Heart left ventricle (tissue), 16 donors: ENCODE measurements at places on chromosomes 1 and 21.
A peak's percentile ranks its signal among the peaks of the same experiment; 100 is the strongest.

DNA sequence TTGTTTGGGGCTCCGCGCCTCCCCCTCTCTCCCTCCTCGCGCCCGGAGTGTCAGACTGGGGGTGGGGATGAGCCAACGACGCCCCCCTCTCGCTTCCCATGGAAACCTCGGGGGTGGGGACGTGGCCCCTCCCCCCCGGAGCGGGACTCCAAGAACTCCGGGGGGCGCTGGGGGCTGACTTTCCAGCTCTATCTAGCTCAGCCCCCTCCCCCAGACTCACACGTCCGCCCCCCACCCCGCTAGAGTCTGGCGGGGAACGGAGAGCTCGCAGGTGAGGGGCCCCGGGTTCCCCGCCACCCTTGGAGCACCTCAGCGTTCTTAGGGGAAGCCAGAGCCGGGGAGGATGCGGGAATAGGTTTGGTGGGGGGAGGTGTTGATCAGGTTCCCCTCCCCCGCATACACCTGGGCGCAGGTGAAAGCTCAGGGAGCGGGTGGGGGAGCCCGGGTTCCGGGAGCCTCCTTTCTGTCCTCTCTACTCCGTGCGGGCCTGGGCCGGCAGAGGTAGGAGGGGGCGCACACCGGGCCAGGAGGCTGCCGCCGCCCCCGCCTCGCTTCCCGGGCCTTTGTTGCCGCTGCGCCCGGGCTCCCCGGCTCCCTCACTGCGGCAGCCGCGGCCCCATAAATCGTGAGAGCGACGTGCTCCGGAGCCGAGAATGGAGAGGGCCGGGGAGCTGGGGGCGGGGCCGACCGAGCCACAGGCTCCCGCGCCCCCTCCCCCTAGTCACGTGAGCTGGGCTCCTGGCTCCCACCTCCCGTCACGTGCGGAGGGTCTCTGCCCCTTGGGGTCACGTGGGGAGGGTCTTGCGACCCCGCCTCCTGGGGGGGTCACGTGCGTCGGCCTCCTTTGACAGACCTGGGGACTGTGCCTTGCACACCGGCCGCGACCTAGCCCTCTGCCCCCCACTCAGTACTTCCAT lies 1.9 kb downstream of the EFNA3 start:
- DNase-seq: no peak

DNA sequence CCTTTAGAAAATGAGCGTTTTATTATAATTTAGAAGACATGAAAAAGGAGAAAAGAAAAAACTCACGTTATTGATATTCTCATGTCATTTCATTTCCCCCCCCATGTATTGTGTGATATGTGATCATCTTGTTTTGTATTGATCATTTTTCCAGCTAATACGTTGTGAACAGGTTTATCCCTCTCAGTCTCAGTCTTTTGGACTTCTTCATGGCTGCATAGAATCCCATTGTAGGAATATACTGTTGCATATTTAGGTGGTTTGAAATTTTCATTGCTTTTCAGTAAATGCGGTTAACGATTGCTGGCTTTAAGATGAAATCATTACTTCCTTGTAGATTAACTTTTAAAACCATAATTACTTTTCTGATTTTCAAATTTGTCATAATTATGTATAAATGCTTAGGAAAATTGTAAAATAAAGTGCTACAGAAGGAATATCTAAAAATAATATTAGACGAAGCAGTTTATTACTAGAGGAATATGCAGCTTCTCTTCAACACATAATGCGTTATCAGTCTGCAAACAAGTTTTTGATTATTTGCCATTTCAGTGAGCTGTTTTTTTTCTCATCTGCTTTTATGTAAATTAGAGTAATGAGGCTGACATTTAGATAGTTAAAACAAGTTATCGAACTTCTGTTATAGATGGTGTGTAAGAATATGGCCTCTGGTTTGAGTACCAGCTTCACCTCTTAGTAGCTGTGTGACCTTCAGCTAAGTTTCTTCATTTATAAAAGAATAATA lies 1.8 kb downstream of the SON start:
- no peak for DNase-seq

DNA sequence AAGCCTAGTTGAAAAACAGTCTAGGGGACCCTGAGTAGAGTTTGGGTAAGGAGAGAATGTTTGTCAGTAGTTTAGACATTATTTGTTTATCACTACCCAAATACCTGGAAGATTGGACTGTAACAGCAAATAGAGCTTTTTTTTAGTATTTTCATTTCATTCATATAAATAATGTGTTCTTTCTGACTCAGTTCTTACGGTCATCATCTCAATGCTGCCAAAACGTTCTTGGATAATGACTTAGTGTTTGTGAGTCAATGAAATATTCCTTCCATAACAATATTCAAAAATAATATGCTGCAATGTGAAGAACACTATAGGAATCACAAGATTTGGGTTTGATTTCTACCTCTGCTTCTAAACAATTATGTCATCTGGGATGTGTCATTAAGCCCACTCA lies 400.0 kb upstream of the PKN2 start:
- no peak for DNase-seq

- no peak for DNase-seq
Measured at GRCh38 chr21:34946385-34946840, 102.7 kb downstream of the RUNX1 start.

GRCh38 chr1:50189369-50189768 lies 80.6 kb downstream of the ELAVL4 start:
- no peak for DNase-seq

GRCh38 chr1:119603695-119604094 lies 44.4 kb downstream of the ZNF697 start:
- DNase-seq: no peak

DNA sequence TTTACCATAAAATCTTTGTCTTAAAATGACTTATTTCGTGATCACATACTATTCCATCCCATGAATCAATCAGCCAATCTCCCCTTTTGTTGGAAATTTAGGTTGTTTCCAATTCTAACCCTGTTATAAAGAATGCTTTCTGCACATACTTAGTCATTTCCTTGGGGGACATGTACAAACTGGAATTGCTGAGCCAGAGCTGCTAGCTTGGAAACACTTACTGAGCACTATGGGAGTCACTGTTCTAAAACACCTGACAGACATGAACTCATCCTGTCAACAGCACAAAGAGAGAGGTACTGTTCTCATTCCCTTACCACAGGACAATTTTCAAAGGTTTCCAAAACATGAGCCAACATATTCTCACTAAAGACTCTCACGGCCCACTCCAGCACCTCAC lies 32.1 kb downstream of the AK2 start:
- DNase-seq: no peak

GRCh38 chr21:25850126-25850842 lies 115.5 kb downstream of the GABPA start:
- DNase-seq: no peak

DNA sequence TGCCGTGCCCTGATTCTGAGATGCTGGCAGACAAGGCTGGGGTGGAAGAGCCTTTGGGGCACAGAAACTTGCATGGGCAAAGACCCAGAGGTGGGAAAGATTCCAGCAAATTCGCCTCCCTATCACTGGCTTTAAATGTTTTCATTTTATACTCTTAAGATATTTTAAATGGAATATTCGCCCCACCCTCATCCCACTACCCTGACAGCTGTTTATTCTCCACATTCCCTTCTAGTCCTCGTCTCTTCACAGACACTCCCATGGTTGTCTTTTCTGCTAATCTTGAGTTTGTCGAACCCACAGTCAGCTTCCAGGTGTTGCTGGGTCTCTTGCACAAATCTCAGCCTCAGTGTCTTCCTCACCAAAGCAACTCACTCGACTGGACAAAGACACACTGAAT lies 245.0 kb downstream of the KAZN start:
- no peak for DNase-seq

- DNase-seq: no peak
Measured at GRCh38 chr1:56575865-56576264, 3.5 kb downstream of the PLPP3 start.

- no peak for DNase-seq
Measured at GRCh38 chr1:202155478-202156021, 4.9 kb downstream of the PTPN7 start.

DNA sequence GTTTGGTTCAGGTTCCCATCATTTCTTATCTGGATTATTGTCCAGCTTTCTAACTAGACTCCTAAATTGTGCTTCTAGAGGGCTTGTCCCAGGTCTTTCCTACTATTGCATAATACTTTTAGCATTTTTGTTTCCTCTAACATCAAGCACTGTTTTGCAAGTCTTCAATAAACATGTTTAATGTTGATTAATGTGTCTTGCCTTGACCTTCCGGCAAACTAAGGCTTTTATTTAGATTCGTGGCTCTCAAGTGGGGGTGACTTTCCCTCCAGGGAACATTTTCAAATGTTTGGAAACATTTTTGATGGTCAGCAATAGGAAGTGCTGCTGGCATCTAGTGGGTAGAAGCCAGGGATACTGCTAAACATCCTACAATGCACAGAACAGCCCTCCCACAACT lies 90.7 kb downstream of the RPE65 start:
- DNase-seq: no peak

GRCh38 chr21:42829417-42829816 lies 49.9 kb downstream of the WDR4 start:
- DNase-seq: peak; percentile 1

- no peak for DNase-seq
Measured at GRCh38 chr1:52679048-52679447, 19.1 kb downstream of the COA7 start.
